Placental pericyte (primary cell): ENCODE measurements at places on chromosomes 1 and 21. TPM values are rescaled to one million over a fixed set of nuclear protein-coding genes. Genes with fewer than 3 reads are reported as not detected.

ARTN gene
- total RNA-seq = 0.14 TPM in 1 of 2 replicates, not detected in the other

ARHGEF19 gene
- total RNA-seq = 8.2 and 13.6 TPM in 2 replicates

TFF3 gene
- total RNA-seq = not detected in 2 replicates

VCAM1 gene
- 33.8 and 113 TPM in 2 replicates for total RNA-seq

TCHHL1 gene
- total RNA-seq = not detected in 2 replicates

MAP7D1 gene
- total RNA-seq = 124 and 259 TPM in 2 replicates

OR14A2 gene
- total RNA-seq = not detected in 2 replicates

CYP2J2 gene
- 0.29 TPM in 1 of 2 replicates, not detected in the other for total RNA-seq
